Stimulated activated CD8-positive, alpha-beta memory T cell treated with anti-CD3 and anti-CD28 coated beads, Interleukin-12 subunit alpha, Interleukin-12 subunit beta, amount 100 ng/mL, for 1 hour (primary cell): ENCODE measurements at places on chromosomes 5 and 9.

GRCh38 chr5:180860273-180860886 is 696 bp downstream of the ZFP62 start:
- DNase-seq = peak; percentile 25

GRCh38 chr5:180873615-180874520 is 12.8 kb upstream of the ZFP62 start:
- DNase-seq = no peak

GRCh38 chr5:62547945-62548630 is 30.5 kb upstream of the LRRC70 start:
- no peak for DNase-seq

GRCh38 chr5:179054036-179054785 is 6.0 kb upstream of the ZNF354C start:
- DNase-seq = no peak

GRCh38 chr5:42745426-42745825 is 11.2 kb upstream of the CCDC152 start:
- no peak for DNase-seq

- no peak for DNase-seq
These were observed 150.9 kb upstream of the PLCXD3 start for GRCh38 chr5:41661254-41661653.

DNA sequence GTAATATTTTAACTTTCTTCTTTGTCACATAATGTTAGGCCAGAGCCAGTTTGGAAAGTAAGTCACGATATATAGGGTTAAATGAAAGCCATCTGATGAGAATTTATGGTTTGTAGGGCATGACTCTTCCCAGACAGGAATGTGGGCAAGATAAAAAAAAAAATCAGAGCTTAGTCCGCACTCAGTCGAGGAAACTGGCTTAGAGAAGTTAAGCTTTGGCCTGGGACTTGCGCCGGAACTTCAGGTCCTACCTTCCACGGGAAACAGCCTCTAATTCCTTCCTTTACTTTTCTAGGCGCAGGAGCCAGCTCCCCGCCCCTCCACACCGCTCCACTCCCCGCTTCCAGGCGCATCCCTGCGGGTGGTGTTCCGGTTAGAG is 475 bp downstream of the DDX31 start:
- DNase-seq = no peak

GRCh38 chr5:150703762-150704161 is 2.9 kb upstream of the RBM22 start:
- no peak for DNase-seq

DNA sequence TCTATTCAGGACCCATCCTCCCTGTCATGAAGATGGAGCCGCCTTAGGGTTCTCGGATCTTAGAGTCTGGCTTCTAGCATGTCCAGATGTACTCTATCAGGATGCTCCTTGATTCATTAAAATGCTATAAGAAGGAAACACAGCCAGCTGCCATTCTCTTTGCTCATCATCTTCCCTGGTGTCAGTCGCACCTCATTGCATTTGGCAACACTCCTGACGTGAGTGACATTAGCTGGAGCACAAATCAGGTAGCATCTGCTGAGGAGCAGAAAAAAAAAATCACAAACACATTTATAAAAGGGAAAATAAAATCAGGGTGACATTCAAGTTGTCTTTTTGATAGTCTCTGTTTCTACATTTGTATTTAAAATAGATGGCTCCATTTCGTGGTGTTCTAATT is 226.1 kb upstream of the NMUR2 start:
- no peak for DNase-seq

DNA sequence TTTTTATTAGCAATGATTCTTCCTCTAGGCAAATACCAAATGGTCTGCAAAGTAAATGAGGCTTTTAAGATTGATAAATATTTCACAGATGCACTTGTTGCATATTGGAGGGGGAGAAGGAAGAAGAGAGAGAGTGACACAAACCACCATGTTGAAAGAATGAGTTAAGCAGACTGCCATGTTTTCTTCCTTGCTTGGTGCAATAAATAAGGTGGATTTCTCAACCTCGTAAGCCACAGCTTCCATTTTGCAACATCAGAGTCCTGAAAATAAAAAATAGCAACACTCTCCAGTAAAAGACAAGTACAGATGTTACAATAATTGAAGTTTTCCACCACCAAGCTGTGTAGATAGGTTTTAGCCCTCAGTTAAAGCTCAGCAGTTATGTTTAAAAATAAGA is 202.9 kb downstream of the SGCD start:
- no peak for DNase-seq

- DNase-seq = no peak
These were observed 97.9 kb downstream of the EFNA5 start for GRCh38 chr5:107572715-107573368.

- no peak for DNase-seq
These were observed 32.3 kb upstream of the NPM1 start for GRCh38 chr5:171355302-171355724.

- no peak for DNase-seq
These were observed 615.5 kb downstream of the RAB3C start for GRCh38 chr5:59198365-59198764.

DNA sequence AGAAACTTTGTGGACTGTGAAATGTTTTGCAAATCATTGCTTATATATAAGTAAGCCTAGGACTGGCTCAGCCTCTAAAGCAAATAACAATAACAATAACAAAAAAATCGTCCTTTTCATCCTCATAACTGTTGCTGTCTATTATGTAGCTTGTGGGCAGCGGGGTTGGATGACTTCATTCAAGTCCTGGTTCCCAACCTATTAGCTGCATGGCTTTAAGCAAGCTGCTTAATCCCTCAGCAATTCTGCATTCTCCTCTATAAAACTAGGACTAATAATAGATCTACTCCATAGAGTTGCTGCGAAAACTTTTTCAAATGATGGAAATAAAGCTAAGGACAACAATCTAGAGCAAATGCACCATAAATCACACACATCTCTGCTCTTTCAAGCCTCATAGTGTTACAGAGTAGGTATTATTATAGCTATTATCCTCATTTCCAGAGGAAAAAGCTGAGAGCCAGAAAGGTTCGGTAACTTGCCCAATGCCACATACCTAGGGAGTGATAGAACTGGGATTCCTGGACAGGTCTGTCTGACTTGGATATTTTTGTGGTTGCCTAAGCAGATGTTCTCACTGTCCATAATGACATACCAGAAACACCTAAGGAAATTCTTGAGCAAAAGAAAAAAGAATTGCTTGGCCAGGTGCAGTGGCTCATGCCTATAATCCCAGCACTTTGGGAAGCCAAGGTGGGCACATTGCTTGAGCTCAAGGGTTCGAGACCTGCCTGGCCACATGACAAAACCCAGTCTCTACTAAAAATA is 98.8 kb upstream of the ADRA1B start:
- DNase-seq = no peak

- DNase-seq = no peak
These were observed 1.1 kb downstream of the ALDH1A1 start for GRCh38 chr9:72951520-72952380.

DNA sequence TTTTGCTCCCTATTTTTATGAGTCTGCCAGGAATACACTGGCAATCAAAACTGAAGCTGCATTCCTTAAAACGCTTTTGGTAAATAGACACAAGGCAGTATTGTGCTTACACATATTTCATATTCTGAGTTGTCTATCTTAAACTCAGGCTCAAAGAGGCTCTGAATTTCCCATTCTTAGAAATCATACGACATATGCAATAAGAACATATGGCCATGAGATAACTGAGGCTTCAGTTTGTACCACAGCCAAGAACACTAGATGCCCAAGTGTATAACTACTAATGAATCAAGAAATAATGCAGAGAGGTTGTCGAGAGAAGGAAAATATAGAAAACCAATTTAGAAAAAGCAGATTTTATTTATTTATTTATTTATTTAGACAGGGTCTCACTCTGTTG is 357.4 kb downstream of the NDUFS4 start:
- no peak for DNase-seq

DNA sequence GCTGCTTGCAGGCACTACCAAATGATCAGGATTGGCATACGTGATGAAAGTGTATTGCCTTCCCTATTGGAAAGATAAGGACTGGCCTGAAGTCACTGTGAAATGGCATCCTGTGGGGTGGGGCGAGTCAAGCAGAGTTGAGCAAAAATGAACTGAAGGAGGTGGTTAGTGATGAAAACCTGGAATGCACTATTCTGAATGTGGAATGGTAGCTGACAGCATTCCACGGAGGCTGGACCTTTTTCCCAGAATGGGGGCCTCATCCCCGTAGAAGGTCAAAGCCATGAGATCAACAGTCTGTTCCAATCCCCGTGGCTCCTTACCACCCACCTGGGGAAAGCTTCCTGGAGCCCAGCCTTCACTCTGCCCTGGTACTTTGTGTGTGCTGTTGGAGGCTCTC is 37.7 kb downstream of the ASS1 start:
- no peak for DNase-seq

GRCh38 chr5:172886476-172886875 is 52.4 kb downstream of the ERGIC1 start:
- DNase-seq = no peak

GRCh38 chr9:109295221-109296130 is 25.4 kb downstream of the EPB41L4B start:
- DNase-seq = no peak

- DNase-seq = no peak
These were observed 28.8 kb downstream of the LPCAT1 start for GRCh38 chr5:1494780-1495524.

DNA sequence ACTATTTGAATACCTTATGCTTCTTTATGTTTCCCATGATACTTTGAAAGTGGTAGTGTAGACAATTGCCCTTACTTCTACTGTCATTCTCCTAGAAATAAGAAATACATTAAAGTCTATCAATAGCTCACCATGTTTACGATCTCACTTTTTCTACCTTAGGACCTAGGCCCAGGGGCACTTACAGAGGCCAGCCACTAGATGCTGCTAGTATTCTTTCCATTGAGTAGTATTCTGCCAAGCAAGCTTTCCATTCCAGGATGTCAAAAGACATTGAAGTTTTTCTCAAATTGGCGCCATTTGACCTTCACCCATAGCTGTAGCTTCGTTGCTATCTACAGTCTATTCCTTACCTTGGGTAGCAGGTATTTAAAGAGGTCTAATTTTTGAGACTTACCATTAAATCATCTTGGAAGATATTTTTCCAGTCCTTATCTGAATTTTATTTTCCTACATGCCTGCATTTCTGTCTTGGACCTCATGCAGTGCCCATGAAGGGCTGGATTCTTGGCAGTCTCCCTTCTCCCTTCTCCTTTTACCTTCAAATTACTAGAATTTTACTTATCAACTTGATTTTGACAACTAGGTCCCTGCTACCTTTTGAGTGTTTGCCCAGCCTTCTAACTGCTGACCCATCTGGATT is 246.0 kb upstream of the NUDT12 start:
- no peak for DNase-seq

GRCh38 chr9:3467593-3468219 is 58.1 kb downstream of the RFX3 start:
- DNase-seq = peak; percentile 29

GRCh38 chr5:110242950-110243349 is 483.5 kb downstream of the TMEM232 start:
- DNase-seq = no peak

GRCh38 chr5:32539981-32540845 is 45.1 kb upstream of the SUB1 start:
- DNase-seq = no peak

GRCh38 chr5:14659821-14660607 is 4.5 kb upstream of the OTULIN start:
- no peak for DNase-seq

DNA sequence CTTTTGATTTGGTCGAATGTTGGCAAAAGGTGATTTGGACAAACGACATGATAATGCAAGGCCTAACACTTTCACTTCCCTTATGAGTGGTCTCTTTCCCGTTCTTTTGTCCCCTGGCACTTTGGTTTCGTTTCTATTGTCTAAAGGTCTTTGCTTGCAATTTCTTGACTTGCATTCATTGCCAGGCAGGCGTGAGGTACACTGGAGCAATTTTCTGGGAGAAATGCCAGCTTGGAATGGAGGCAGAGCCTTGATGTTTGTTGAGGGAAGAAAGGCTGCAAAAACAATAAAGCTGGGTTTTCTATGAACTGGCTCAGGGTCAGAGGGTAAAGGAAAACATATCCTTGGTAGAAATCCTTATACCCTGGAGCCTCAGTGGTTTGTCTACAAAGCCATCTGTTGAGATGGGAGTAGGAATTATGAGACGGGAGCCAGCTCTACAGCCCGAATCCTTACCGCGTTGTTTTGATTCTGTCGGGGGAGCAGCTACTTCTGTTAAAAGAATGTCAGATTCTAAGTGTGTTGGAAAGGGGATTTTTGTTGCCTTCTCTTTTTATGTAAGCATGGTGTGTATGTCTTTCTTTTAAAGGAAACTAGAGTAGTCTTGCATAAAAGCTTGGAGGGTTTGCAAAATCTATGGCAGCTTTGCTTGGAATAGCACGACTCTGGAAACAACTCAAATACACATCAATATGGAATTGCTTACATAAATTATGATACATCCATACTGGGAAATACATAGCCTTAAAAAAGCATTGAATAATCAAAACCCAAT is 158.9 kb downstream of the RMI1 start:
- DNase-seq = no peak

- DNase-seq = no peak
These were observed 29.4 kb downstream of the SH3RF2 start for GRCh38 chr5:145965804-145966203.

GRCh38 chr9:73056245-73056644 is 95.4 kb upstream of the ANXA1 start:
- DNase-seq = no peak

DNA sequence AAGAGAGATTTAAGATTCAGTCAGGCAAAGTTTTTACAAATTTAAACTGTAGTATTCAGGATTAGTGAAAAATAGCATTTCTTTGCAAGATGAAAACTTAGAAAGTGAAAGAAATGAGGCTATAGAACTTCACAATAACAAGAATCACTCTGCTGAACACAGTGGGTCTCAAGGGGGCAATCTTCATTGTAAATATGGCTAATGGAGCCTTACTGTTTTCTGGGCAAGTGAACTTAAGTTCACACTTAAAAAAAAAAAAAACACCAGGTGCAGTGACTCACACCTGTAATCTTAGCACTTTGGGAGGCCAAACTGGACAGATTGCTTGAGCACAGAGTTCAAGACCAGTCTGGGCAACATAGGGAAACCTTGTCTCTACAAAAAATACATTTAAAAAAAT is 175.9 kb upstream of the SNX2 start:
- no peak for DNase-seq

DNA sequence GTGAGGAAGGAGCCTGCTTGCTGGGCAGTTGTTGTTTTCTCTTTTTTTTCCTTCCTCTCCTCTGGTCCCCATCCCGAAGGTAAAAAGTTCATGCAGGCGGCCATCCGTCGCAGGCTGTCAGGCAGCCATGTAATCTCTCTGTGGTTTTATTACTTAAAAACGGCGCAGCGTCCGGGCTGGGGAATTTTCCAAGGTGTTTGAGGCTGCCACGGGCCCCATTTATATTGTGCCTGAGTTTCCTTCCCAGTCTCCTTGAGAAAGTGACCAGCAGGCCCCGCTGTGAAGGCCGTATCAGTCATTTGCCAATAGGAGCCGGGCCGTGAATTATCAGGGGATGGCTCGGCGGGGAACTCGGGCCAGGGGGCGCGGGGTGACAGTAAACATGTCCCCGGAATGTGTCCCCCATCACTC is 289.7 kb downstream of the PBX3 start:
- DNase-seq = no peak
